ENCODE measurements at places on chromosomes 1 and 21.

GRCh38 chr1:153358691-153358975 lies 979 bp downstream of the S100A9 start:
- no peak for DNase-seq

- DNase-seq: no peak
Measured at GRCh38 chr1:84973498-84974334, 23.2 kb downstream of the MCOLN2 start.

DNA sequence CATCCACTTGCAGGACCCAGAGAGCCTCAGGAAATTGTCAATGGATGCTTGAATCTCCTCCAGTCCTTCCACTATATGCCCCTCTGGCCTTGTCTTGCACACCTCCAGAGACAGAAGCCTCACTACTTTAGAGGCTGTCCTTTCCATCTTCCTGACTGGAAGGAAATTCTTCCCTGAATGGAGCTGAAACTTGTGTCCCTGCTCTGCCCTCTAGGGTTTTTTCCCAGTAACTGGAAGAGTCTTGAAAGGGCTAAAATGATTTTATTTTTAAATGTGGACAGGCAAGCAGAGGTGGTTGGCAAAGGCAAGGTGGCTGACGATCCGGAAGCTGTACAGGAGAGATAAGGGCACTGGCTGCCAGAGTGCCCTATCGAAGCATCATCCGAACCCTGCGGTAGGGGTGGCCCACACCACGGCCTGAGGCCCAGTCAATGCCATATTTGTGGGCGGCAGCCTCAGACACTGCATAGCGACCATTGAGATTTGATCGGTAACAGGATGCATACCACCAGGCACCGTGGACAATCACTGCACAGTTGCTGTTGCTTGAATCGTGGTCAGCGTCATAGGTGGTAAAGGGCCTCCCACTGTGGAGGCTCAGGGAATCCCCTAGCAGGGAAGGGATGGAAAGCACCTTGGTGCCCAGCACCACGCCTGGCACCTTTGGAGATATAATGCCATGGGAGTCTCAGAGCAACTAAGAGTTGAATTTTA lies 2.3 kb upstream of the MAP3K6 start:
- no peak for DNase-seq

- no peak for DNase-seq
Measured at GRCh38 chr1:206115791-206116190, 1.4 kb downstream of the AVPR1B start.

DNA sequence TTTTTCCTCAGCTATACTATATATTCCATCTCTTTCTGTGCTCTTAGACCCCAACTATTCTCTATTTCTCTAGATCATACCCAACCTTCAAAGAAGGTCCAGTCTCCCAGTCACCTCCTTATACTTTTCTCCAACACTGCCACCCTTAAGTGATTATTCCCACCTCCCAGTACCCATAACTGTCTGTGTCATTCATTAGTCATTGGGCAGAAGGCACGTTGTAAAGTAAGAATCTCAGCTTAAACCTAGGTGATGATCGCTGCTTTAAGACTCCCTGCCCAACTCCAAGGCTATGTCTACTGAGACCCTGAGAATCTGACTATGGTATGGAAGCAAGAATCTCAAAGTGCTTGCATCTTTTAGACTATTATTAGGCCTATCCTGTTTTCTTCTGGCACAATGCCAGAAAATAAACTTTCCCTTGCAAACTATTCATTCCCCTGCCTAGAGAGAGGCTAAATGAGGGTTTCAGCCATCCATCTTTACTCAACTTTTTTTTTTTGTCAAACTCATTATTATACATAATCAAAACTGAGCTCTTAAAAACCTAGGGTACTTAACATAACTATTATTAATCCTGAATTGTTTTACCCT lies 174.3 kb upstream of the DPT start:
- DNase-seq: no peak

GRCh38 chr1:71080230-71080738 lies 551 bp downstream of the ZRANB2 start:
- DNase-seq: no peak

- DNase-seq: peak; percentile 88
Measured at GRCh38 chr1:1137256-1138045, 21.6 kb upstream of the C1orf159 start.

DNA sequence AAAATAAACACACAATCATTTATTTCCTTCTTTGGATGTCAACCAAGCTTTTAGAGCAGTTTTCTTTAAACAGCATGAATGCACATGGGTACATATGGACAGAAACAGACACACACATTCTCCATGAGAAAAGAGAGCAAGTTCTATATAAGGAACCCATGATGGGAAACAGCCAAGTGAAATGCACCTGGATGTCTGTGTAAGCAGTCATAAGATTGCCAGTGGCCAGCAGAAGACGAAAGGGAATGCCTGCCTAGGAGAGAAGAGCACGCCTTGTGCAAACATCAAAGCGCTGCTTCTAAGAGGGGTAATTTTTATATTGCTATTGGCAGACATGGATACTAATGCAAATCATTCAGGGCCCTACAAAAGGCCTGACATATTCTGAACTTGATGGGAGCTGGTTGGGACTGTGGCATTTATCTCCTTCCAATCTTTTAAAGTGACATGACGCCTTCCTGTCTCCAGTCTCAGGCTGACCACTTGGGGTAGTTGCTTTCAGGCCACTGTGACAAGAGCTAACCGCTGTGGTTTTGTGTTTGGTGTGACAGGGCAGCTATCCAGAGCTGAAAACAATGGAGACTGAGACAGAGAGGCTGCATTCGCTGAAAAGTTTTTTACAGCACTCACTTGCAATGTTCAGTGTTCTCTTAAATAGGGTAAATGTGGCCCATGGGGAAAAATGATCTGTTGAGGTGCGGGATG lies 75.0 kb upstream of the DPT start:
- no peak for DNase-seq

DNA sequence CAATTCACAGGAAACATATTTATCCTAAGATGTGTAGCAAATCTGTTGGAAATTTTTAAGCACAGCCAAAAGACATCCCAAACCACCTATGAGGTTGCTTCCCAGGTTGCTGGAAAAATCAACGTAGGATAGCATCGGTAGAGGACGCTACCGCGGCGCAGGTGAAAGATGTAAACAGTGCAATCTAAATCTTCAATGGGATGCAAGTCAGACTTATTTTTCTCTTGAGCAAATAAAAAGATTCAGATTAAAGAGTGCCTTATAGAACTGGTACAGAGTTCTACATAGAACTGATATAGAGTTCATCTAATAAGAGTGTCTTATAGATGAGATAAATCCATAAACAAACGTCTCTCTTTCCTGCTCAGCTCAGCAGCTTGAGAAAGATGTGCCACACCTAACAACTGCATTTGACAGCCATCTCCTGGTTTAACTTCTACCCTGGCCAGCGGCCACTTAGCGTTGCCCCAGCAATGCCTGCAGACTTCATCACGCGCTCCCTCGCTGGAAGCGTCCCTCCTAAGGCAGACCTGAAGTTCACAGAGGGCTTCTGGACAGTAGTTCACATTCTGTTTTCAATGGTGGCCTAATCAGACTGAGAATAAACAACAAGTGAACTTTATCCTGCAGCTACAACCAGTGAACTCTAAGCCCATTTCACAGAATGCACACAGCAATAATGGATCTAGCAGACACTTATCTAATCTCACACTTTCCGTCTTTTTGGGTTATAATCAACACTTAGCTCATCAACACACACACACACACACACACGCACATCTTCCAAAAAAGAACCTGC lies 164.5 kb downstream of the TOMM20 start:
- no peak for DNase-seq

DNA sequence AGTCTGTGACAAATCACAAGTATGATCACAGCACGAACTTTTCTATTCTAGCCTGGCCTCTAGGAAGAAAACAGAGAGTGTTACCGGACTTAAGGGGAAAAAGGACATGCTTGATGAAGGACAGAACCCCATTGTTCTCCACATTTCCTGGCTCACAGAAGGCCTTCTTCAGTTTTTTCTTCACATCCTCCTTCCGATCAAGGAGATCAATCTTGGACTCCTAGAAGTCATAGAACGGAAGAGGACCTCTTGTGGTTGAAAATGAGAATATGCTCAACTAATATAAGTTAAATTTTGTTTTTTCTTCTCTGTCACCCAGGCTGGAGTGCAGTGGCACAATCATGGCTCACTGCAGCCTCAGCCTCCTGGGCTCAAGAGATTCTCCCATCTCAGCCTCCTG lies 30.3 kb downstream of the YARS1 start:
- DNase-seq: no peak

- DNase-seq: no peak
Measured at GRCh38 chr1:15830258-15830657, 17.2 kb upstream of the SPEN start.

GRCh38 chr1:230798491-230798890 lies 51.3 kb downstream of the CAPN9 start:
- no peak for DNase-seq

GRCh38 chr1:243596431-243597062 lies 253.5 kb downstream of the AKT3 start:
- DNase-seq: no peak

DNA sequence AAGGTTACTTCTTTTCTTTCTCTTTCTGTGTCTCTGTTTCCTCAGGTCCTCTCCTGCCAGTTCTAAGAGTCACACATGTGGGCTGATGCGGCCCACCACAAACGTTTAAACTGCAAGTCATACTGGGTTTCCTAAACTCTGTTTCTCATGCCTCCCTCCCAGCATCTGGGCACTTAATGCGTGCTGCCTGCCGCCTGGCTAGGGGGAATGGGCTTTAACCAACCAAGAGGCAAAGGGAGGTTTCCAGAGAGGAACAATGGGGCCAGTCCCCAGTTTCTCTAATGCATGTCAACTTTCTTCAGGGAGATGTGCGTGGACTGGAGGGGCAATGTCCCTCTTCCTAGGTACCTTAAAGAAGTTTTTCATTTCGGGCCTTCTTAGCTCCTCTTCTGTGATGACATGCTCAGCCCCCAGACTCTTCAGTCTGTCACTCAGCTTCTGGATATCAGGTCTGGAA lies 19.9 kb upstream of the SRSF4 start:
- DNase-seq: no peak

DNA sequence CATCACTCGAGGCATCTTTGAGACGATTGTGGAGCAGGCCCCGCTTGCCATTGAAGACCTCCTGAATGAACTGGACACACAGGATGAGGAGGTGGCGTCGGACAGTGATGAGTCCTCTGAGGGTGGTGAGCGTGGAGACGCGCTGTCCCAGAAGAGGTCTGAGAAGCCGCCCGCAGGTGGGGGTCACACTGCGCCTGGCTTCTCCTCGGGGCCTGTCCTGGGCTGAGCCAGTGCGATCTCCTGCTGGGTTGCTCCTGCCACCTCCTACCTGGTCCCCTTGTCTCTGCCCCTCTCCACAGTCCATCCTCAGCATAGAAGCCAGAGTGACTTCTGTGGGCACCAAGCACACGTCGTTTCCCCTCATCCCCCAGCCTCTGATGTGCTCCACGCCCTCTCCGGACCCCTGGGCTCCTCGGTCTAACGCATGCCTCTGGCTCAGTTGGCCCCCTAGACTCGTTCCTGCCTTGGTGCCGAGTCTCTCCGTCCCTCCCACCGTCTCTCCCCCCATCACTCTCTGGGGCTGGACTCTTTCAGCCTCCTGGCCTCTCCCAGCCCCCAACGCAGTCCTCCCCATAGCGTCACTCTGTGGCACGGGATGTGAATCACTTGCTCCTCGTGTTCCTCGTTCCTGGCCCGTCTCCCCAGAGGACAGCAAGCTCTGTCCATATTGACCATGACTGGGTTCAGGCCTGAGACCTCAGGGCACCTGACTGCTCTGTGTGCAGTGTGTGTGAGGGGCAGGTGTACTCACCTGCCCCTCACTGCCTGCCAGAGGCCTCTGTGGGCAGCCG lies 8.7 kb downstream of the RRP1 start:
- DNase-seq: no peak

DNA sequence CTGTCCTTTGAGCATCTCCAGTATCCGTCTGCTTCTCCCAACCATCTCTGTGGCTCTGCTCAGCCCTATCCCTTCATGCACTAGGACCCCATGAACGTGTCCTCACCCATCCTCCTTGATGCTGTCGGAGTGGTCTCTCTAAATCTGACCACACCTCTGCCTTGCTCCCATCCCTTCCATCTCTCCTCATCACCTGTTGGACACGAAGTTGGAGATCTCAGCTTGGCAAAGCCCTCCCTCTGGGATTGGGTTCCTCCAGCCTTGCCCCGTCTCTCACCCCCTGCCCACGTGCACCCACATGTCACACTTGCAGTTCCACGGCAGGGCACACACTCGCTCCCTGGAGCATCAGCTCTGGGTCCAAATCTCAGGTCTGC lies 135.7 kb downstream of the ACTL8 start:
- no peak for DNase-seq

DNA sequence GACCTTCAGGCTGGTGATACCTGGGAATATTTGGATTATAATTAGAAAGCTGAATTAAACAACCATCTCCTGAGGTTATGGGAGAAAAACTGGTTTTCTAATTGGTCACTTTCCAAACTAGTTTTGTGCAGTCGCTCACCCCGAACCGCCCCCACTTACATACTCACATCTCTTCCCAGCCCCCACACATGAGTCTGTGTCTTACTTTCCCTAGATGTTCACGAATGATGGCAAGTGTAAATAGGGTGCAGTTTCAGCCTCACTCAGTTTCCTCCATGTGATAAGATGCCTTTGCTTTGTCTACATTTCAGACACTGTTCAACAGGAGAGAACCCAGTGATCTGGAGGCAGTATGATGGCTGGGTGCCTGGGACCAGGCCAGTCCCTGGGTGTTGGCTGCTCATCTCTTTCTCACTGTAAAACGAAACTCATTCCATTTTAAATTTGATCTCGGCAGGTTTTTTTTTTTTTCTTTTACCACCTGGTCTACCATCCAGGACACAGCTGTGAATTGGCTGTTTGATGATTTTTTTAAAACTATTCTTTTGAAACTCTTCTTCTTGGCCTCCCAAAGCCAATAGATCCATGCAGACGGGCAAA lies 164.3 kb upstream of the RAB4A start:
- no peak for DNase-seq

GRCh38 chr1:119779869-119780356 lies 11.2 kb upstream of the HMGCS2 start:
- no peak for DNase-seq

- no peak for DNase-seq
Measured at GRCh38 chr1:45926330-45926729, 122.9 kb downstream of the MAST2 start.

- DNase-seq: no peak
Measured at GRCh38 chr1:201877877-201878401, 10.8 kb upstream of the SHISA4 start.

GRCh38 chr21:44952116-44952928 lies 12.5 kb downstream of the SLX9 start:
- no peak for DNase-seq

GRCh38 chr1:54953846-54954245 lies 26.6 kb upstream of the TMEM61 start:
- no peak for DNase-seq

- no peak for DNase-seq
Measured at GRCh38 chr1:195909061-195909460, 699.2 kb downstream of the KCNT2 start.

DNA sequence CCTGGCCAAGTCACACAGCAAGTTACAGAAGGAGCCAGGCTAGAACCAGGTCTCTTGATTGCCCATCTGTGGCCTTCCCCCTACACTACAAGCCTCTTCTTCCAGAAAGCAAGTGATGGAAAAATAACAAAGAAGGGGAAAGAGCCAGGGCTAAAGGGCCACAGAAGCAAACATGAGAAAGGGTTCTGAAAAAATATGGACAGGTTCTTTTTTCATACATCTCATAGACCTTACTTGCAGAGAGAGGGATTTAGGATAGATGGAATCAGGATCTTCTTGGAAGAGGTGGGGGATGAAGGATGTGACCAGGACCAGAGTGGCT lies 3.2 kb downstream of the RHBG start:
- no peak for DNase-seq

GRCh38 chr1:34923490-34923889 lies 6.0 kb downstream of the DLGAP3 start:
- DNase-seq: no peak

GRCh38 chr1:110541906-110542395 lies 23.0 kb upstream of the KCNA10 start:
- DNase-seq: no peak

Measured in GM12892 (cell line).